NCI-H774 (cell line): ENCODE measurements at places on chromosomes 5 and 9.

GRCh38 chr5:54820346-54821134 lies 164.9 kb downstream of the ESM1 start:
- no peak for DNase-seq

DNA sequence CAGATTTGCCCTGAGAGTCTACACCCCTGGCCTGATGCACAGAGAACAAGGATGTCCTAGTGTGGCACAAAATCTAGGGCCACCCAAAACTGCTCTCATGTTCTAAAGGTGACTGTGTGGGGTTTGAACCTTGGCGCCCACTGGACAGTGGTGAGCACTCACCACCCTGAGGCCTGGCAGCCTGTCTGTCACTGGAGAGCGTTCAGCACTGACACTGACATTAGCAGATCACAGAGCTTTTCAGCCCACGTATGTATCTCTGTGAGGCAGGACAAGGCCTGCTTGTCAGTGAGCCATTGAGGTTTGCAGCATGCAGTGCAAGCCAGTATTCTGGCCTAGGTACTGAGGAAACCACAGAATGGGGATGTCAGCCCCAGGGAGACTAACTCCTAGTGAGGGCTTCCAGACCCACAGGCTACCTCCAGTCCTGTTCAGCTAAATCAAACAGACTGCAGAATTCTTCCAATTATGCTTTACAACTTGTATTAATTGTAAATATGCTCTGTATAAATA lies 38.9 kb upstream of the SLC2A8 start:
- no peak for DNase-seq

- no peak for DNase-seq
These were observed 29.1 kb downstream of the MACROH2A1 start for GRCh38 chr5:135369952-135370351.

GRCh38 chr5:108765647-108766046 lies 17.9 kb downstream of the FER start:
- DNase-seq, result no peak

DNA sequence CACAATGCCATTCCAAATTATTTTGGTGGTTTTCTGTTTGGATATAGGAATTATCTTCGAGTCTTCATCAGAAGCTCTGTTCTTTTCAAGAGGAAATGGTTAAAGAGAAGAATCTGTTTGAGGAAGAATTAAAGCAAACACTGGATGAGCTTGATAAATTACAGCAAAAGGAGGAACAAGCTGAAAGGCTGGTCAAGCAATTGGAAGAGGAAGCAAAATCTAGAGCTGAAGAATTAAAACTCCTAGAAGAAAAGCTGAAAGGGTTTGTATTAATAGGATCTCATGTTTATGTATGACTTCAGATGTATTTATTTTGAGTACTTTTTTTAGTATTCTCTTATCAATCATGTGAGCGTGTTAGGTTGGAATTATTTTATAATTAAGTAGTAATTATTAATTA lies 15.0 kb downstream of the HMMR start:
- DNase-seq, result no peak

GRCh38 chr9:129509533-129509928 lies 111.4 kb downstream of the C9orf50 start:
- DNase-seq, result no peak

DNA sequence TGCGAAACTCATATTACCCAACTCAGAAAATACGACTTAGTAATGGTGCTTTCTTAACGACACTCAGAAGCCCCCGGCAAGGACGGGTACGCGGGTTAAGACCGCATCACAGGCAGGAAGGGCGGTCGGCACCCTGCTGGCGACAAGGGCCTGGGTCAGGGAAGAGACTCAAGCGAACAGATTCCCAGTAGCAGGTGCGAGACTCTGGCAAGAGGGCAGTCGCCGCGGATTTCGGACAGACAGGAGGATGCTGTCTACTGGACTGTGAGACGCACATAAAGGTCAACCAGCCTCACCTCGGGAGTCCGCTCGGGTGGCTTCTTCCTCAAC lies 398 bp downstream of the RAPGEF6 start:
- peak; percentile 57 for DNase-seq

DNA sequence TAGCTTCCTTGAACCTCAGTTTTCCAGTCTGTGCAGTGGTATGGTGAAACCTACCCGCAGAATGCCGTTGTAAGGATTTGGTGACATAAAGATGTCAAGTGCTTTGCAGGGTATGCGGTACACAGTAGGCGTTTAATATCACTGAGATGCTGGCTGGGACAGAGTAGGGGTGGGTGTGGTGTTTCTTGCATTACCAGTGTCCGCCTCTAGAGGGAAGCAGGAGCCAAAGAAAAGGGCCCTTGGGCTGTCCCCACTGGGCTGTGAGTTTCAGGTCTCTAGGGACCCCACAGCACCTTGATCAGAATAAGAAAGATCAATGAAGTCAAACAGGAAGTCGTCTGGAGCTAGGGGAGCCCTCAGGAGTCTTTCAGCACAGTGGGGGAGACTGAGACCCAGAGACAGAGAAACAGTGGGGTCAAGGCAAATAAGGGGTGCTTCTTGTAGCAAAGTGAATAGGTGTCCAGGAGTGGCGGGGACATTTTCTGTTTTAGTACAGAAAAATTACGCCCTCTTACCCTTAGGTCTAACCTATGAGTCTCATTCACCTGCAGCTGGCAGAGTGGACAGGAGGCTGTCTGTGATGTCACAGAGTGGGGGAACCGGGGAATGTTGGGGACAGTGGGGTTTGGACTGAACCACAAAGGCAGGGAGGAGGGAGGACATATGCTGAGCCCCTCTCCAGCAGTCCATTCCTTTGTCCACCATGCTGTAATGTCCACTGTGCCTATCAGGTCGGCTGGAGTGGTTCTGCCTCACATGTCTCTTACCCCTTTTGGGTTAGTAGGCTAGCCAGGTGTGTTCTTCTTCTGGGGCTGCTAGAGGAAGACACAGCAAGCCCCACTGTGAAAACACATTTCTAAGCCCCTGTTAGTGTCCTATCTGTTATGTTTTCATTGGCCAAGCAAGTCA lies 4.7 kb upstream of the TEX53 start:
- peak; percentile 14 for DNase-seq

DNA sequence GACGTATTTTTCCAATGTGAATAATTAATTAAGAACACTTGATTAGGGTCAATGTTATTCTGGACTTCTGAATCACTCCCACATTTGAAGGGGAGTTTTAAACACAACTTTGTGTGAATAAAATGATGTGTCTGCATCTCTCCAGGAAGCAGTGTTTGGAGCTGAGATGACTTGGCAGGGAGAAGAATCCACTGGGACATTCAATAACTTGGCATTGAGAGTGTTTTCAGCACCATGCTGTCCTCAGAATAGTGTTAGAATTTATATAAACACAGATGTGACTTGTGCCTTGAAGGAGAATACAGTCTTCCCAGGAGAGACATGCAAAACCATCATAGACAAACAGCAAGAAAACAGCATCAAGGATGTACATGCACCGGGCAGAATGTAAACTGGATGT lies 32.7 kb upstream of the KCNMB1 start:
- DNase-seq, result no peak

DNA sequence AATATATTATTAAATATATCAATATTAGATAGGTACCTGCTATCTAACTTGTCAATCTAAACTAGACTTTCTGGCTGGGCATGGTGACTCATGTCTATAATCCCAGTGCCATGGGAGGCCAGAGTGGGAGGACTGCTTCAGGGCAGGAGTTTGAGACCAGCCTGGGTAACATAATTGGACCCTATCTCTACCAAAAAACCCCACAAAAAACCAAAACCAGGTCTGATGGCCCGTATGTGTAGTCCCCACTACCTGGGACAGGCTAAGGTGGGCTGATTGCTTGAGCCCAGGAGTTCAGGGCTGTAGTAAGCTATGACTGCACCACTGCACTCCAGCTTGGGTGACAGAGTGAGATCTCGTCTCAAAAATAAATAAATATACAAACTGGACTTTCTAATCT lies 55.0 kb downstream of the PJA2 start:
- DNase-seq, result no peak

- no peak for DNase-seq
These were observed 368.0 kb upstream of the GRIN3A start for GRCh38 chr9:102106439-102106838.

GRCh38 chr5:14508046-14508445 lies 73.5 kb upstream of the OTULINL start:
- DNase-seq, result no peak

DNA sequence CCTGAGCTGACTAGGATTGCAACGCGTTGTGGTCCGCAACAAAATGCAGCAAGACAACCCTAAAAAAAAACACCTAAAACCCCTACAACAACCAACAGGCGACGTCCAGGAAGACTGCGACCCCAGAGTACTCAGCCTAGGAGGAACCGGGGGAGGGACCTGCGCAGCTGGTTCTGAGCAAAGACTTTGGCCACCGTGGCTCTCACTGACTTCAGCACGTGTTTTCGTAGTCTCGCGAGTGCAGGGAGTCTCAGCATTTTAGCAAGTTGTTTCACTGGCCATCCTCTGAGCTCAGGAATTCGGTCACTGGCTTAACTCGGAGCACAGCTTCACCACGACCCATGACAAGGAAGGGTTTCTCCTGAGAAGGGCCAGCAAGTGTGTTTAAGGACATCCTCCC lies 8.6 kb upstream of the ZDHHC11 start:
- DNase-seq, result no peak

DNA sequence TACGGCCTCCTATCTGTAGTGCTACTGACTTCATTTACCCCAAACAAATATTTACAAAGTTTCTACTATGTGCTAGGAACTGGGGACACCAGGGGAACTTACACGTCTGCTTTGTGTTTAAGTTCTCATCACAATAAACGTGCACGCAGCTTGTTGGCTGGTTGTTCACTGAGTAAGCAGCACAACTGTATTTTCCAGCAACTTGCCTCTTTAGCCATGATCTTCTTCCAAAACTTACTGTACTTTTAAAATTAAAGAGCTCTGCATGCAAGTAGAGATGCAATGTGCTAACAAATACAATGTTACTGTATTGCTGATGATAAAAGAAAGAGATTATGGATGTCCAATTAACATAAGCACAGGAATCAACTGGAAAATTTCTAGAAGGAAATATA lies 62.8 kb downstream of the RAPGEF1 start:
- no peak for DNase-seq

- no peak for DNase-seq
These were observed 59.4 kb downstream of the NDUFAF2 start for GRCh38 chr5:61004448-61004847.

DNA sequence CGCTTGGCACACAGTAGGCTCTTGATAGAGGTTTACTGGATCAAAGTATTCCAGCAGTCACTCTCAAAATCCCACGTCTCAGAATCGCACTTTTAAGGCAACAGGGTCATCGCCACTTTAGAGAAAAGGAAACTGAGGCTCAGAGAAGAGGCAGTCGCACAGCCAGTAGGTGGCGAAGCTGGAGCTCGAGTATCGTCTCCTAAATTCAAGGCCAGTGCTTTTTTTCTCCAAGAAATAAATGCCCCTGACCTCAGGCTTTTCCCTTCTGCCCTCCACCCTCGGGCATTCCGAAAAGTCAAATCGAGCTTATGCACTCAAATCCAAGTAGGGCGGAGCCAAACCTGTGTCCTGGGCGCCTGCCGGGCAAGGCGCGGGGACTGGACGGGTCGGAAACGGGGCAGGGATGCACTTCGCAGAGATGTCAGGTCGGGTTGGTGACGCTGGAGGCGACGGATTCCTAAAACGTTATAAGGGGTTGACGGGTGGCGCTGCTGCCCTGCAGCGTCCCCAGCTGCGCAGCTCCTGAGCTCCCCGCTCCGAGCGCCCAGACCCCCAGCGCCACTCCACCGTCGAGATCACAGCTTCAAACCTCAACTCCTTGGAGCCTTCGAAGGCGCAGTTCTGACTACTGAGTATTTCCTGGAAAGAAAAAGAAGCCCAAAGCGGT lies 4.7 kb upstream of the FOXB2 start:
- DNase-seq, result no peak

GRCh38 chr5:135877570-135878155 lies 18.0 kb downstream of the IL9 start:
- no peak for DNase-seq

DNA sequence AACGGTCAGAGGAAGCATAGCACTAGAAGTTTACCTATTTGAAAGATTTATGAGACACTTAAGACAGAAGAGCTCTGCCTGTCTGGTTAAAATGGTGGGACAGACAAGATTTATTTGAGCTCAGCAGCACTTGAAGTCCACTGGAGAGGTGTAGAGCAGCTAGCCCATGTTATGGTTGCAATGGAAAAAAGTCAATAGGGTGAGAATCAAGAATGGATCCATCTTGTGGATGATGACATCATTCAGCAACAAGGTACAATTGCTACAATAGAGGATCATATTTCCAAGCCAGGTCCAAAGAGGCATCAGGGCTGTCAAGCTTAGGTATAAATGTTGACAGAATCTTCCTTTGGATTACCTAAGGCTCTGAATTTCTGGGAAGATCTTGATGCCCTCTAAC lies 21.1 kb upstream of the ZNF131 start:
- DNase-seq, result no peak

DNA sequence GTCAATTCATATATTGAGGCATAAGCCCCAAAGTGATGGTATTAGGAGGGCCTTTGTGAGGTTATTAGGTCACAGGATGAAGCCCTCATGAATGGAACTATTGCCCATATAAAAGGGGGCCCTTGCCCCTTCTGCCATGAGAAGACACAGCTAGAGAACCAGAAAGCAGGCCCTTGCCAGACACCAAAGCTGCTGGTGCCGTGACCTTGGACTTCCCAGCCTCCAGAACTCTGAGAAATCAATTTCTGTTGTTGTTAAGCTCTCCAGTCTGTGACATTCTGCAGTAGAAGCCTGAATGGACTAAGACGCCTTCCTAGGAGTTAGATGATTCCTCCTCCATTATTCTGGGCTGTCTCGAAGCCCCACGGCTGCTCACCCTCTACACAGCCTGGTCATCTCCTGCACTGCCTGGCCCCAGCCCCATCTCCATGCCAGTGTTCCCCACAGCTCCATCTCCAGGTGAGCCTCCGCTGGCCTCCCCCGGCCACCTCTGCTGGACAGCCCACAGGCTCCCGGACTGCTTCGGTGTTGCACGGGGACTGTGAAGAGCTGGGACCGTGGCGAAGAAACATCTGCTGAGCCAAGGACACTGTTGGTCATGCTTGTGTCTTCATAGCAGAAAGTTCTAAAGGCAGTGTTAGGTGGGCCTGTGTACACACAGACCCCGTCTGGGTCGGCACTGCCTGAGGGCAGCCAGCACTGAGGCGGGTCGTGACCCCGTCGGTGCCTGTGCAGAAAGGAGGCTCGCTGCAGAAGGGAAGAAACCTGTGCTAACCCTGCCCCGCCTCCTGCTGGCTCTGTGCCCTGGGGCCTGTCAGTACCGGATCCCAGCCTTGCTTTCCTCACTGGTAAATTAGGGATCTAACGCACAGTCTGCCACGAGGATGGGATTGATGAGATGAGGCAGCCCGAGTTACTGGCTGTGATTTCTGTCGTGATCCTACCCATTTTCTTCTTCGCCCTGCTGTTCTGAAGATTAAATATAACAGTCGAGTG lies 55.1 kb upstream of the CNOT6 start:
- no peak for DNase-seq

DNA sequence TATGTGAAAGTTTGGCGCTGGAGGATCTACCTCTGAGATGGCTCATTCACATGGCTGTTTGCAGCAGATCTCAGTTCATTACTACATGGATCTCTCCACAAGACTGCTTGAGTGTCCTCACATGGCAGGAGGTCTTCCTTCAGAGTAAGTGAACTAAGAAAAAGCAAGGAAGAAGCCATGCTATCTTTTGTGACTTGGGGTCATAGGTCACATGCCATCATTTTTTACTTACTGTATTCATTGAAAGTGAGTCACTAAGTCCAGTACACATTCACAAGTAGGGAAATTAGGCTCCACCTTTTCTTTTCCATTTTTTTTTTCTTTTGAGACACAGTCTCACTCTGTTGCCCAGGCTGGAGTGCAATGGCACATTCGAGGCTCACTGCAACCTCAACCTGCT lies 8.7 kb upstream of the CDKN2AIPNL start:
- no peak for DNase-seq

GRCh38 chr5:14830210-14831005 lies 41.2 kb downstream of the ANKH start:
- DNase-seq, result no peak
